ENCODE measurements at places on chromosomes 2 and 18. TPM values are rescaled to one million over a fixed set of nuclear protein-coding genes. Genes with fewer than 3 reads are reported as not detected.

TCF4 gene
- total RNA-seq, result 86.7 TPM

NFATC1 gene
- 13.8 TPM for total RNA-seq

GAL3ST2 gene
- 0.47 TPM for total RNA-seq

EPB41L3 gene
- total RNA-seq, result 43.0 TPM

KCNJ3 gene
- total RNA-seq, result 1.4 TPM

ARMC9 gene
- 16.0 TPM for total RNA-seq

CXCR2 gene
- total RNA-seq, result 7.7 TPM

All from ureter (tissue), 1 donor.